Activated CD4-positive, alpha-beta T cell treated with anti-CD3 and anti-CD28 coated beads, Interleukin-2, amount 10 ng/mL, durations not matched to agents 7 days and 5 days (primary cell): ENCODE measurements at places on chromosomes 4 and X. TPM values are rescaled to one million over a fixed set of nuclear protein-coding genes. Genes with fewer than 3 reads are reported as not detected.

The ARR3 gene
- total RNA-seq, result not detected

The ITM2A gene
- total RNA-seq, result 185 TPM

The DRD5 gene
- not detected for total RNA-seq

The FAM199X gene
- total RNA-seq, result 11.0 TPM

The ASB12 gene
- not detected for total RNA-seq

The TDO2 gene
- not detected for total RNA-seq

The S100P gene
- total RNA-seq, result 5.3 TPM

The BGN gene
- not detected for total RNA-seq

The PABPC1L2B gene
- total RNA-seq, result not detected

The C1QTNF7 gene
- not detected for total RNA-seq

The HELT gene
- total RNA-seq, result not detected

The GALNT7 gene
- 21.6 TPM for total RNA-seq

The TMEM47 gene
- not detected for total RNA-seq

The PGAM4 gene
- not detected for total RNA-seq

The EMCN gene
- not detected for total RNA-seq

The CLIC2 gene
- 0.48 TPM for total RNA-seq

The TMSB15A gene
- 0.52 TPM for total RNA-seq

The S100G gene
- not detected for total RNA-seq

The SHISA3 gene
- total RNA-seq, result 0.42 TPM

The PNMA6A gene
- total RNA-seq, result 0.23 TPM

The RS1 gene
- total RNA-seq, result not detected

The RTL5 gene
- total RNA-seq, result 0.15 TPM

The TXK gene
- total RNA-seq, result 42.0 TPM

The GLRA2 gene
- total RNA-seq, result not detected

The YIPF7 gene
- not detected for total RNA-seq

The FGF5 gene
- not detected for total RNA-seq

The WDR45 gene
- total RNA-seq, result 48.6 TPM

The ARMCX5 gene
- total RNA-seq, result 4.7 TPM

The TAF7L gene
- total RNA-seq, result not detected

The CAMK2D gene
- 38.5 TPM for total RNA-seq

The PTPN13 gene
- total RNA-seq, result 2.0 TPM

The CENPVL1 gene
- total RNA-seq, result not detected

The MAGEB2 gene
- not detected for total RNA-seq

The MTTP gene
- not detected for total RNA-seq

The MTNR1A gene
- total RNA-seq, result not detected

The TRAPPC2 gene
- total RNA-seq, result 22.2 TPM

The XAGE1A gene
- not detected for total RNA-seq

The ERAS gene
- total RNA-seq, result not detected

The TCEAL2 gene
- not detected for total RNA-seq

The NEUROG2 gene
- total RNA-seq, result not detected

The SYTL4 gene
- total RNA-seq, result not detected

The PGRMC1 gene
- total RNA-seq, result 29.8 TPM

The GABRA4 gene
- total RNA-seq, result not detected

The MAMLD1 gene
- 2.4 TPM for total RNA-seq

The PPARGC1A gene
- not detected for total RNA-seq

The PAGE2 gene
- total RNA-seq, result not detected

The ZFP92 gene
- total RNA-seq, result 0.60 TPM

The SLITRK2 gene
- not detected for total RNA-seq

The PPP4R3C gene
- total RNA-seq, result not detected

The PAGE1 gene
- total RNA-seq, result not detected

The MGARP gene
- 0.25 TPM for total RNA-seq

The ADH1A gene
- not detected for total RNA-seq

The PDGFC gene
- total RNA-seq, result not detected

The IDUA gene
- total RNA-seq, result 43.3 TPM

The USP17L12 gene
- total RNA-seq, result not detected
